ENCODE measurements at places on chromosomes 12 and 14.

DNA sequence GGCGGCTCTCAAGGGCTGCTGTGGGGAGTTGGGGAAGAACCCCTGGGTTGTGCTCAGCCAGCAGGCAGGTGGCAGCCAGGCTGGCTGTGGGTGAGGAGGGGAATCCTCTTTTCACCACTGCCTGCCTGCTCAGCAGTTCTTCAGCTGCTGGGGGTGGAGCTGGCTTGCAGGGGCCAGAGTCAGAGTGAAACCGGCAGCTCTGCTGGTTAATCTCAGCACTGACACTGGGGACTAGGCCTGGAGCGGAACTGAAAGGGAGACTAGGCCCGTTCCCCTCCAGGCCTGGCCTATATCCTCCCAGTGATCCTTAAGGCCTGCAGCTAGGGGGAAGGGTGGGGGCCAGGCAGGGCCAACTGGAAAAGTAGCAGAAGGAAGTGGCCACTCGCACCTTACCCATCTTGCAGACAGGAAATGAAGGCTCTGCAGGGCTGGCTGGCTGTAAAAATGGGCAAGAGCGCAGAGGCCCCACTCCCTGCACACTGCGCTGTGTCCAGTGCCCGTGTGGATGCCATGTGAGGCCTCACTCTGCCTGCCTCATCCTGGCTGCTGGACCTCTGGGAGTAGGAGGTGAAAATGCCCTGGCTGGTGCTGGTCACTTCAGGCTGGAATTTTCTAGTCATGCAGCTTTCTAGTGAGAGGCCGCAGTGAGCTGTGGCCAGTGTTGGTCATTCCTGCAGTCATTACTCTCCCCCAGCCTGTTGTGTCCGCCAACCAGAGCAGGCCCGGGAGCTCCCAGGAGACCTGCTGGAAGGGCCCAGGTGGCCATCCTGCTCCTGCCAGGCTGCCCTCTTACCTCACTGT lies 39.4 kb downstream of the SH2B3 start:
- peak; percentile 95 for DNase-seq

GRCh38 chr14:81401420-81402122 lies 1.4 kb upstream of the STON2 start:
- DNase-seq: no peak

DNA sequence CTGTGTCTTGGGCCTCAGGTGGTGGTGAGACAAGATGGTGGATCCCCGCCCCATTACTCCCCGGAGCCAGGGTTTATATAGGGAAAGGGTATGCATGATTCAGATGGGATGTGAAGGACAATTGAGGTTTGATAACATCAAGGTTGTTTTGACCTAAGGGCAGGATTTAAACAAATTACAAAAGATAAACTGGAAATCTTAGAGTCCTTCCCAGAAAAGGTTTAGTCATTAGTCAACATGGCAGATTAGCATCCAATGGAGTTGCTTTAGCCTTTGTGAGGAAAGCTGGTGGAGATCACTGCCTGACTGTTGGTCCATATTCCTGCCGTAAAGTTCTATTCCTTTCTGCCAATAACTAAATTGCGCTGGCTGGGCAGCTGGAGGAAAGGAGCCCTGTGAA lies 15.6 kb upstream of the FRMD6 start:
- no peak for DNase-seq

DNA sequence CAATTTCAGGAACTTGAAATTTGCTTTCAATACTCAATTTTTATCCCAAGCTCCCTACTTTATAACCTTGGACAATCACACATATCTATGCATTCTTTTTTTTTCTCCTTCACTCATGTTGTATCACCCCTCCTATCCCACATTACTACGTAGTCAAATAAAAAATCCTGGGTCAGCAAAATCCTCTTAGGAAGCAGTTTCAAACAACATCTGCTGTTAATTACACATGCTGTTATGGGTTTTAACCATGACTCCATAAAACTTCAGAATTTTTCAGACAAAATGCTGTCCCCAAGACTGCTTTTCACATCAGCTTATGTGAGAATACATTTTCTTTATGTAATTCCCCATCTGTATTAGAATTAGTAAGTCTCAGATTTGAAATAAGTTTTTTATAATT lies 61.7 kb downstream of the LRFN5 start:
- no peak for DNase-seq

- no peak for DNase-seq
Observed at GRCh38 chr12:116454950-116455447, 104.2 kb upstream of the MAP1LC3B2 start.

DNA sequence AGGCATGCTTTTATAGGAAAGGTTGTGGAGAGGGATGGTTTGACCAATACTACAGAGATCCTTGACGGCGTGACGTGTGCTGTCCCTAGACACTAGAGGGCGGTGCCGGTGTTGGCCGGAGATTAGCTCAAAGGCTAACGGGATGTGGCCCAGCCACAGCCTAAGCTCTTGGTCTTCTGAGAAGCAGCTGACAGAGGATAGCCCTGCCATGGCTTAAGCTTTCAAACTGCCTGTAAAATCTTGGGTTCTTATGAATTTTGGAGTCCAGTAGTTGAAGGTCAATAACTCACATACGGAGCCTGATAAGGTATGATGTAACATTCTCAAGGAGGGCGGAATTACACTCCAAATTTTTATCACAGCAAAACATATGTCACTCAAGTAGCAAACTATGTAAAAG lies 515.7 kb upstream of the ATXN7L3B start:
- peak; percentile 40 for DNase-seq

DNA sequence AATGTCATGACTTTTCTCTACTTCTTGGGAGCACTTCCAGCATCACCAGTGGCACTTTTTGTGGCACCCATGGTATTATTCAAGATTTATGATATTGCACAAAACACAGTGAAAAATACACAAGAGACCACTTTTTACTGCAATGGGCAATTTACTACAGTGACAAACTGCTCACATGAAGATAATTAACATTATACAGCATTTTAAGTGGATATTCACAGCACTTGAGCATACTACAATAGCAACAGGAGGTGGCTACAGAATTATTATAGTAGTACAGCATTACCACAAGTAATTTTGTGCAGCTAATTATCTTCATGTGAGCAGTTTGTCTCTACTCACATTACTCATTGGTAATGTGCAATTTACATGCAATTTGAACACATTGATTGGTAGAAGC lies 18.3 kb downstream of the IL26 start:
- DNase-seq: no peak

- DNase-seq: no peak
Observed at GRCh38 chr12:18045446-18045992, 44.5 kb downstream of the RERGL start.

DNA sequence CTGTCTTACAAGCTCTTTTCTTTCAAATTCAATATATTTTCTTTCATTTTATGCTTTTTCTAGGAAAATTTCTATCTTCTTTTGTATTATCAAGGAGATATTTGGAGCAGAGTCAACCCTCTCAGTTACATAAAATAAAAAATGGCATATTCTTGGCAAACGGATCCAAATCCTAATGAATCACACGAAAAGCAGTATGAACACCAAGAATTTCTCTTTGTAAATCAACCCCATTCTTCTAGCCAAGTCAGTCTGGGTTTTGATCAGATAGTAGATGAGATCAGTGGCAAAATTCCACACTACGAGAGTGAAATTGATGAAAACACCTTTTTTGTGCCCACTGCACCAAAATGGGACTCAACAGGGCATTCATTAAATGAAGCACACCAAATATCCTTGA lies 20.6 kb downstream of the PIK3C2G start:
- no peak for DNase-seq

DNA sequence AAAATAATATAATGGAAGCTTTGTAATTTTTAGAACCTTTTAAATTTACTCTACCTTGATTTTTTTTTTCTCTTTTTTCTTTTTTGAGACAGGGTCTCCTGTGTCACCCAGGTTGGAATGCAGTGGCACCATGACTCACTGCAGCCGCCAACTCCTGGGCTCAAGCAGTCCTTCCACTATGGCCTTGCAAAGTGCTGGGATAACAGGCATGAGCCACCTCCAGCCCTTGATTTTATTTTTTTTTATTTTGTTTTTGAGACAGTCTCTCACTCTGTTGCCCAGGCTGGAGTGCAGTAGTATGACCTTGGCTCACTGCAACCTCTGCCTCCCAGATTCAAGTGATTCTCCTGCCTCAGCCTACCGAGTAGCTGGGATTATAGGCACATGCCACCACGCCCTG lies 65.3 kb upstream of the TRAF3 start:
- no peak for DNase-seq

Measured in activated CD4-positive, alpha-beta memory T cell treated with anti-CD3 and anti-CD28 coated beads for 36 hours (primary cell).